ENCODE measurements at places on chromosomes 16 and 17.

- no peak for DNase-seq
Observed at GRCh38 chr16:88905563-88905962, 39.1 kb upstream of the PABPN1L start.

DNA sequence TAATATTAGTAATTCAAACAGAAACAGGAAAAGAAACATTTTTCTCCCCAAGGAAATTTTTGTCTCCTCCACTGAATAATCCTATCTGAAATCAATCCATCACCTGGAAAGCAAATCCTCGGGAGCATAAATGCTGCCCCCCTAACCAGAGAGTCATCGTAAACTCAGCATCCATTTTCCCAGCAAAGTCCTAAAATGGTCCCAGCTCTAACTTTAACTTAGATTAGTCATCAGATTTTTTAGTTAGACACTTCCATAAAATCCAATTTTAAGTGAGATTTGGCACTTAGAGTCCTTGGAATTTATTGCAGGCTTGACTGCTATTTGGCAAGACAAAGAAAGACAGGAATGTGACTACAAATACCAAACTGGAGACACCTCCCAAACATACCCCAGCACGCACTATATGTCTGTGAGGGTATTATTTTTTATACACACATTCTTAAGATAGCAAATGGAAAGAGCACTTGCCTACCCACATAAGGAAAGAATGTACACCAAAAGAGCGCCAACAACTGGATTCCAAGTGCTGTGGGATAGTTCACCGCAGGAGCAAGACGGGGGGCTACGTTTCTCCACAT, 15.4 kb downstream of the SCO1 start:
- no peak for DNase-seq

DNA sequence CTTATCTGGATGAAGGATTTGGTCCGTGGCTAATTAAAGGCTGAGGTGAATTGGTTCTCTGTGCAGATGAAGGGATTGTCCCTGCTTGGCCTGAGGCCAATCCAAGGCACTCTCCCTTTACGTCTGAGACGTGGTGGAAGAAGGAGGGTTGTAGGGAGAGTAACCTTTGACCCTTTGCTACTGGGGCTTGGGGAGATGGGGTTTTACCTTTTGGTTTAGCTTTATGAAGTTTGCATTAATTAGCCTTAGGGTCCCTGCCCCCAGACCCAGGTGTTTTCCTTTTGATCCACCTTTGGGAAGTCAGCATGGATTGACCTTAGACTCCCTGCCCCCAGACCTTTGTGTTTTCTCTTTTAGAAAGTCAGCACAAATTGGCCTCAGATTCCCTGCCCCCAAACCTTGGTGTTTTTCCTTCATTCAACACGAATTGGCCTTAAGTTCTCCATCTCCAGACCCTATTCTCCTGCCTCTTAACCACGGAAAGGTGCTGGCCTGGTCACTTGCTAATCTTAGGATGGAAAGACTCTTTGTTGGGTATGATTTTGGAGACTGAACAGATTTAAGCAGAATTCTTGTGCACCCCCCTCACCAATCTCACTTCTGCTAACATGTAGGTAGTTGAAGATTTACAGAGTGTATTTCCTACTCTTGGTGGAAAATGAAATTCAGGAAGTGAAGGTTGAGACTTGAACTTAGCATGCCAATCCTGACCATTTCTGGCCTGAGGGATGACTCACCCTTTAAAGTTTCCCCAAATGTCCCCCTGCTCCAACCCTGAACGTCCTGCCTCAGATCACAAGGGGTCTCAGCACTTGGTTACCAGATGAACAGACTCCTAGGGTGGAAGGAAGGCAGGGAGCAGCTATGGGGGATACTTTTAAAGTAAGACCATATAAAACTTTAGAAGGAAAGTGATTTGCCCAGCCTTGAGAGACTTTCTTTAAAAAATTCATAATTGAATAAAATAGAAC, 23.1 kb upstream of the MMD start:
- DNase-seq: no peak

DNA sequence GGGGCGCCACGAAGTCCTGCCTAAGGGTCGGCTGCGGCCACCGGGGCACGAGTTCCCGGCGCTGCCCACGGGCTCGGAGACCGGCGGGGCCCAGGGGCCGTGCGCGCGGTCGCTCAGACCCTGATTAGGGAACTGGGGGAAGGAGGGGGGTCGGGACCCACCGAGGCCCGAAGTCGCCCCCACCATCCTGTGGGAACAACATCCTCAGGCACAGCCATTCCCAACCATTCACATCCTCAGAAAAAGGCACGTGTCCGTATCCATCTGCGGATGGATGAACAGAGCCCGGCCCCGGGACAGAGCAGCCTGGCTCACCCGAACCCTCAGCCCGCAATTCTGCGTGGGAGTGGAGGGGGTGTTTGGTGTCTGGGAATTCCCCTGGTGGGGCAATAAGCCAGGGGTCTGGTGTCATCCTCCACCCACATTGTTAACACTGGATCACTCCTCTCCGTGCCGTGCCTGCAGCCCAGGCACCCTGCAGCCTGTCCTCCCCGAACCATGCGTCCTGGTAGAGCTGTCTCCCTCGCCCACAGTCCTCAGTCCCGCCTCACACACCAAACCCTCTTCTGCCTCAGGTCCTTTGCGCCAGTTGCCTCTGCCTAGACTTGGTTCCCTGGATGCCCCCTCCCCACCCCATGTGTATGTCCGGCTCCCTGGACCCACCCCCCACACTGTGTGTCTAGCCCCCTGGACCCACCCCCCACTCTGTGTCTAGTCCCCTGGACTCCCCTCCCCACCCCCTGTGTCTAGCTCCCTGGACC, 789 bp upstream of the CCDC57 start:
- DNase-seq: no peak

DNA sequence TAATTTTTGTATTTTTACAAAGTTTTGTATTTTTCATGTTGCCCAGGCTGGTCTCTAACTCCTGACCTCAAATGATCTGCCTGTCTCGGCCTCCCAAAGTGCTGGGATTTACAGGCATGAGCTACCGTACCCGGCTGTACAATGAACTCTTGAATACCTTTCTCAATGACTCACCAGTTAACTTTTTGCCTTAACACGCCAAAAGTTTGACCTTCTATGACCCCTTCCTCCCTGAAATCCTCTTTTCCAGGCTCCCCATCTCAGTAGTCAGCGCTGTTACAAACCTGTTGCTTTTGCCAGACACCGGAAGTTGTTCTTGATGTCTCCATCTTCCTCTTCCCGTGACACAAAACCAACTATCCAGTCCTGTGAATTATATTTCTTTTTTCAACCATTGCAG, 158.1 kb upstream of the ASIC2 start:
- DNase-seq: no peak

- DNase-seq: no peak
Observed at GRCh38 chr16:85190572-85190971, 78.3 kb upstream of the CIBAR2 start.

DNA sequence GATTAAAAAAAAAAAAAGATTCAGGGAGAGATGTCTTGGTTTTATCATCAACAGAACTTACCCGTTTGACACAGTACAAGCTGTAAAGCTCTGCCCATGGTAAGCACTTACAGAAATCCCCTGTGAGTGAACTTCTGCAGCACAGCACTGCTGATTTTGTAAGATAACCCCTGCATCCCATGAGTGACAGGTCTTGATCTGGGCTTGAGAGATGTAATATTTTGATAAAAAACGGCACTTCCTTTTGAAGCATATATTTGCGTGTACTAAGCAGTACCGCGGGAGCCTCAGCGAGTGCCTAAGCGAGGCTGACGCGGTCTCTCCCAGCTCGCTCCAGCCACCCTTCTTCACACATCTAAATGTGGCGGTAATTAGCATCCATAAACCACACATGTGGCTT, 50.5 kb downstream of the IKZF3 start:
- DNase-seq: peak; percentile 62

DNA sequence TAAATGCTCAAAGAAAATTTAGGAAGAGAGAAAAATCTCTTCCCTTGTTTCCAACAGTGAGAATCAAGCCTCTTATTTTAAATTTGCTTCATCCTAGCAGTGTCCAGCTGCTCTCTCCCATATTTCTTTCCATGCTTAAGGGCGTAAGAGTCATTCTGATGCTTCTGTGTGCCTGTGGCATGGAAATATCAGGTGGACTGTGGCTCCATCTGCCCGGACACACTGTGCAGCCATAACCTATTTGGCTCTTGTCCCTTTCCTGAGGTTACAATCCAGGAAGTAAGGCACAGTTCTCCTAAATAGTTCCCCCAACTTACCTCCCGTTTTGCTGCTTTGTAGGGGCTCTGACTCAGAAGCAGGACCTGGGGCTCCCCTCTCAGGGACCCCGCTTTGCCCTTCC, 6.3 kb upstream of the KRT222 start:
- DNase-seq: no peak

DNA sequence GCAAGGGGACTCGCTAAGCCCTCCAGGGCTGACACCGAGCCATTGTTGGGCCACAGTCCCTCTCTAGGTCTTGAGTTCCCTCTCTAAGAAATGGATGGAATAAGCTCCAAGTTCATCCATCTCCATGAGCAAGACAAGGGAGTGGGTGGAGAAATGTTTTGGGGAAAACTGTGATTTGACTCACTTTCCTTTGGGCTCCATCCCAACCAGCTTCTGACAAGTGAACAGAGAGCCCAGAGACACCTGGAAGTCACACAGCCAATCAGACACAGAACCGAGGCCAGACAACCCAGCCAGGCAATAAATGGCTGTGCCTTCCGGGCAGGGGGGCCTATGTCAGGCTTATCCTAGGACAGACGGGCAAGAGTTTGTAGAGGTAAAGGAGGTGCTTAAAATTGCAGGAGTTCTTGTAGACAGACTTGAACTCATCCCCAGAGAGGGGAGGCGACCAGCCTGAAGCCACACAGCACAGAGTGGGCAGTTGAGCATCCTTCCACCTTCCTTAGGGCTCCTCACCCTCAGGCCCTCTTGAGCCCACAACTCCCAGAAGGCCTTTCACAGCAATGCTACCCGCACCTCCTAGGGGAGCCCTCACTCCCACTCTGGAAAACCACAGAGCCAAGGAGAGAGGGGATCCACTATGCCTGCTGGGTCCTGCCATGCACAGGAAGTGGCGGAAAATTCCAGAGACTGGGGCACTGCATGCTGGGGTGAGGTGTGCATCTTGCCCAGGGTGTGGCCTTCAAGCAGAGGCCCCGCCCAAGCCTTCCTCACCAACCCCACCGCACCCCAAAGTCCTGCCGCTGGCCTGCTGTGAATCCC, 9.5 kb upstream of the FAM83G start:
- DNase-seq: no peak

DNA sequence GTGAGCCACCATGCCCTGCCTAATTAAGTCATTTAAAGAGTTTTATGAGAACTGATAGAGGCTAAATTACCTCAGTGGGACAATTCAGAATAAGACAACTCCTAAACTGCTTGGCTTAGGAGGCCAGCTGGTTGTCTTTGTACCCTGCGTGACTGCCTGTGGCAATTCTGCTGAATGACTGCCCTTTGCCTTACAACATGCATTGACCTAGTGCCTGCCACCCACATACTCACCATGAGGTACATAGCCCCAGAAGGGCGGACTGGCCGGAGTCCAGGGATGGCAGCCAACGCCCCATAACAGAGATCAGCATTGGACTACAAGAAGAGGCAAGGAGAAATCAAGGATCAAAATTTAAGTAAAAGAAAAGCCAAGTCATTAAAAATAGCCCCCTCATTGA, 7.3 kb downstream of the TAT start:
- DNase-seq: no peak

GRCh38 chr17:44608727-44609435, 47.4 kb upstream of the MEIOC start:
- no peak for DNase-seq

- DNase-seq: no peak
Observed at GRCh38 chr16:53053967-53054669, 673 bp upstream of the CHD9 start.

GRCh38 chr16:73887911-73888310, 408.7 kb upstream of the PSMD7 start:
- DNase-seq: no peak

DNA sequence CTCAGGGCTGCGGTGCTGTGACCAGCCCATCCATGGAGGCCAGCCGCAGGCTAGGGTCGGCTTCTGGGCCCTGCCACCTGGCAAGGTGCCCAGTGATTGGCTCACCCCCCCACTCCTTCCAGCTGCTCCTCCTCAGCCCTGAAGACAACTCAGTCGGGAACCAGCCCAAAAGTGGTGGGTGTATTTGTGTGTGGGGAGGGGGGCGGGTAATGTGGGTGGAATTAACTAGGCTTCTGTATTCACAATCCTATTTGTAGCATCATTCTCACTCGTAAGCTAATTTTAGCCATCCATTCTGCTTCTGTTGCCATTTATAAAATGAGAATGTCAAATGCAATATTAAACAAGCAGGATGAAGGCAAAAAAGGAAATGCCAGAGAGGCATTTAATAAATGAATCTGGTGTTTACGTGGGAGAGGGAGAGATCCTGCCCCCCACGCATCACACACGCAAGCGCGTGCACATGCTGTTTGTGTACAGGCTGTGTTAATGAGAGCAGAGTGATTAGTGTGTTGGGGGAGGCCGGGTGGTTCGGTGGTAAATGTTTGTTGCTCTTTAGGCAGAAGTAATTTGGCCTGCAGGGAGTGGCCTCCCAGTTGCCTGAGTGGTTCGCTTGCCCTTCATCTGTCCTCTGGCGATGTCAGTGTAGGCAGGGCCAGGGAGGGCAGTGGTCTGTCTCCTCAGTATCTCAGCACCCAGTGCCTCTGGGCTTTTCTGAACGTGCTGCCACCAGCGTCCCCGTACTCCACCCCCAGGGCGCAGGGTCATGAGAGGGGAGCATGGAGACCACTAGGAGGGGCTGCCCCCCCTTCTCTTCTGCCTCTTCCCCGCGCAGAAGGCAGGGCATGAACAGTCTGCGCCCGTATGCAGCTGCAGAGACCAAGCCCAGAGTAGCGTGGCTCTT, 140.1 kb downstream of the CCDC182 start:
- peak; percentile 54 for DNase-seq

- no peak for DNase-seq
Observed at GRCh38 chr17:66322764-66323163, 20.4 kb downstream of the PRKCA start.

DNA sequence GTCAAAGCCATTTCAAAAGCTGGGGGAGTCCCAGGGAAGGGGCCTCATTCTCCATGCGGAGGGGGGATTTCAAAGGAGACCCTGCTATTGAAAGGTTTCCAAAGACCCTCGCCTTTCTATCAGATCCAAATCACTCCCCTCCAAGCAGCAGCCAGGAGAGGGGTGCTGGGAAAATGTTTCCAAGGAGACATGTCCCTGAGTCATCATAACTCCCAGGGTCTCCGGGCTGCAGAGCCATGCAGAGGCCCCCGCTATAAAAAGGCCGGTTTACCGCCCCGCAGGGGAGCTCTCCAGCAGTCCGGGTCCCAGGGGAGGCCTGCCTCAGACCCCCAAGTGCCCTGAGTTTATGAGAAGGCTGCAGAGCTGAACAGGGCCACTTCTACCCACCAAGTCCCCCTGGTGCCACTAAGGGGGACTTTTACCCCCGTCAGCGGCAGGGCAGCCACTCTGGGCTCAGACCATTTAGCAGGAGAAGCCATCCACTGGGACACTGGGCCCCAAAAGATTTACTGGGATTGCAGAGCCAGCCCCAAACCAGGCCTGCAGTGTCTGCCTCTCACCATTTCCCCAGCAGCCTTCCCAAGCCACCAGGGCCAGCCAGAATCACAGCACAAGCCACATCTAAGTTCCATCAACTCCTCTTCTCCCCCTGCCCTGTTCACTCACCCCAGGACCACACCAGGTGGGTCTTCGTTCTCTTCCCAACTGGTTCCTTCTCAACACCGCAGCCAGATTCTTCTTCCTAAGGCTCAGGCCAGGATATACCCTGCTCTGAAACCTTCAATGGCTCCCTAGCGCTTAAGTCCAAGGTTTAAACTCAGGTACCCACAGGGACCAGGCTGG, 234.4 kb downstream of the ZNF423 start:
- no peak for DNase-seq
